NCI-H524 treated with DMSO at 0.1 percent for 48 hours (cell line): ENCODE measurements at places on chromosomes 3 and 15.

GRCh38 chr15:91849180-91849579 lies 4.3 kb upstream of the SLCO3A1 start:
- no peak for DNase-seq

GRCh38 chr3:47634996-47635395 lies 56.3 kb upstream of the CSPG5 start:
- no peak for DNase-seq

- DNase-seq: no peak
Measured at GRCh38 chr15:79540551-79540950, 108.4 kb downstream of the MINAR1 start.

DNA sequence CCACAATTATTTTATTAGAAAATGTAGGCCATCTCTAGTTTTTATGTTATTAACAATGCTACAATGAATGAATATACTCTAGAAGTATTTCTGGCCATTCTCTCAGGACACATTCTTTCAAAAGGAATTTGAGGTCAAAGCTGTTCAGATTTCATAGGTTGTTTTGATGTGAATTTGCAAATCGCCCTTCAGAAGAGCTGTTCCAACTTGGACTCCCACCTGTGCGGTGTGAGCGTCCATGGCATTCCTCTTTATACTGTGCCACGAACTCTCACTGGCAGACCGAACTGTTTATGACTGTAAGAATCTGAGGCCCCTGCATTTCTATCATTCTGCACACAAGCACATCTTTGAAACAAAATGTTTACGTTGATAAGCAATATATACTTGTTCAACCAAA lies 18.6 kb upstream of the SLC24A5 start:
- no peak for DNase-seq
